Fibroblast of skin of back (primary cell): ENCODE measurements at places on chromosomes 11 and 22.

DNA sequence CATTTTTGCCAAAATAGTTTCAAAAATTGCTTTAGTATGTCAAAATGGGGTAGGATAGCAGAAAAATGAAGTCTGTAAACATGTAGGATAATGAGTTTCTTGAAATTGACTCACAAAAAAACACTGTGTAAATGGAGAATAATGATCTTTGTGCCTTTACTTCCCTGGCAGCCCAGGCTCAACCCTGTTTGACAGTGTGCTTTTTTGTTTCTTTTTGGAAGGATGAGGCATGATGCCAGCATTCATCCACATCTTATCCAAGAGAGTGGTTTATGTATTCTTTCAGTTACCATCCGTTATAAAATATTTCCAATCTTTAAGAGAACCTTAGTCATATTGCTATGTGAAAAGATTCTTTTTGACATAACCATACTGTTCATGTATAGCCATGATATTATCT, 70.6 kb downstream of the ARHGAP42 start:
- no peak for DNase-seq

DNA sequence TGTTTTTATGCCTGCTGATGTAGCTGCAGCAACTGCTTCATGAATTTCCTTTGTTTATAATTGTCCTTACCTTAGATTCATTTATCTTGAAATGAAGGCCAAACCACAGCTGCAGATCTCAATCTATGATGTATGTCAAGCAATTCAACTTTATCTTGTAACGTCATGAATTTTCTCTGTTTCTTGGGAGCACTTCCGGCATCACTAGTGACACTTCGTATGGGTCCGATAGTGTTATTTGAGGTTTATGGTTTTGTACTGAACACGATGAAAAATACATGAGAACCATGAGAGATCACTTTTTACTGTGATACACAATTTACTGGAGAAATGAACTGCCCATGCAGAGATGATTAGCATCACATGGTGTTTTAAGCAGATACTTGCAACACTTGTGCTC, 98.5 kb downstream of the CSTPP1 start:
- DNase-seq = no peak

DNA sequence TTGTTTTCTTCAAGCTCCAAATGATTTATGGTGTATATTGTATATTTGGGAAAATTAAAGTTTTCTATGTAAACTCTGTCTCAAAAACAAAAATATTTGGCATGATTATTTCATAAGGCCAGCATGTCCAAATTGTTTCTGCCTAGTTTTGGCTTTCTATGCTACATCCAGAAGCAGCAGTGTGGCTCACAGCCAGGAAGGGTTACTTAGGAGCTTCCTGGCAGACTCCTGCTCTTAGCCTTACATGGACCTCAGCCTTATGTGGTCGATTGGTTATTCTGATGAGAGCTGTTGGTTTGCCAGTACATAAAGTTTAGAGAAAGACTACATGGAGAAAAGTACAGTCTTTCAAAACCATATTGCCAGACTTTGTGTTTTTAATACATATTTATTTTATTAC, 297.7 kb upstream of the FAT3 start:
- no peak for DNase-seq

- no peak for DNase-seq
These were observed 21.3 kb downstream of the TBC1D22A start for GRCh38 chr22:46783721-46784120.

DNA sequence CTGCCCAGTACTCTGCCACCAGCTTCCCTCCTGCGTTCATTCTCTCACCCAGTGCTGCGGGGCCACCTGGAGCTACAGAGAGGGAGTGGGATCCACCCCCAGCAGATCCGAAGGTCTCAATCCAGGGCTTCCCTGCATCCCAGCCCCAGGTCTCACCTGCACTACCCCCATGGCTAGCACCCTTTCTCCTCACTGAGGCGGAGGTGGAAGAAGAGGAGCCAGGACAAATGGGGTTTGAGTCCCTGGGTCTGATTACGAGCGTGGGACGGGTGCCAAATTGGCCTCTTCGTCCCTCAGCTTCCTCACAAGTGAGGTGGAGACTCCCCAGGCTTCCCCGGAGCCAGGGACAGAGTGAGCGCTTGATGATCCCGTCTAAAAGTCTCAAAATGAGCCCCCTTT, 64.2 kb downstream of the NFAM1 start:
- DNase-seq = no peak
